ENCODE measurements at places on chromosomes 1 and 21.

DNA sequence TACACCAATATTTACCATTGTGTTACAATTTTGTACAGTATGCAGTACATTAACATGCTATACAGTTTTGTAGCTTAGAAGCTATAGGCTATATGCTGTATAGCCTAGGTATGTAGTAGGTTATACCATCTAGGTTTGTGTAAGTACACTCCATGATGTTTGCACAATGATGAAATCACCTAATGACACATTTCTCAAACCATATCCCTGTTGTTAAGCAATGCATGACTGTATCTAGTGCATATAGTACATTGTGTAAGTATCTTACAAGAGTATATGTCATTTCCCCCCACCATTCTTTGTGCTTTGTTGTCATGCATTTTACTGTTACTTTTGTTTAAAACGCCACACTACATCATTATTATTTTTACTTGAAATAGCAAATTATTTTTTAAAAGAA is 65.7 kb upstream of the RNF11 start:
- DNase-seq: no peak

GRCh38 chr1:108505763-108506070 is 54.2 kb upstream of the EEIG2 start:
- DNase-seq: no peak

DNA sequence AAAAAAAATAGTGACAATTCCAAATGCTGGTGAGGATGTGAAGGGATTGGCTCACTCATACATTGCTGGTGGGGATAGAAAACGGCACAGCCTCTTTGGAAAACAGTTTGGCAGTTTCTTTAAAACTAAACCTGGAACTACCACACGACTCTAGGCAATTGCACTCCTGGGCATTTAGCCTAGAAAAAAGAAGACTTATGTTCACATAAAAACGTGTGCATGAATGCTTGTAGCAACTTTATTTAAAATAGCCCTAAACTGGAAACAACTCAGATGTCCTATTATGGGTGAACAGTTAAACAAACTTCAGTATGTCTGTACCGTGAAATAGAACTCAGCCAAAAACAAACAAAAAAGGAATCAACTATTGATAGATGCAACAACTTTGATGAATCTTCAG is 9.4 kb upstream of the TMEM9 start:
- no peak for DNase-seq

DNA sequence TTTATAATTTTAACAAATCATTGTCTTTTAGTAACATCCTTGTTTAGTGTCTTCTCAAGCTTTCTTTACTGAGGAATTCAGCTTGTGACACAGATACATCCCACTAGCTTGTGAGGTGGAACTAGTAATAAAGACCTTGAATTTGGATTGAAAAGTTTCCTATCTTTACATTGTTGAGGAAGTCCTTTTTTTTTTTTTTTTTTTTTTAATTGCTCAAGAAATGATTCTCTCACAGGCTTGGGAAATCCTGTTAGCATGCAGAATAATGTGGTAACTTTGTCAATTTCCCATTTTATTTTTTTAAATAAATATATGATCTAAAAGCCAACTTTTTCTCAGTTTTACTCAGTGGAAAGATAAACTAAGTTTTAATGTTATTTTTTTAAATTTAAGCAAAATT is 15.8 kb downstream of the DENND2D start:
- DNase-seq: no peak

GRCh38 chr21:15029077-15029476 is 35.7 kb downstream of the NRIP1 start:
- DNase-seq: no peak

- DNase-seq: no peak
These were observed 1.1 kb upstream of the RAP1GAP start for GRCh38 chr1:21670059-21670881.

Data from stimulated activated CD4-positive, alpha-beta T cell treated with anti-CD3 and anti-CD28 coated beads, Interleukin-4, amount 100 ng/mL, for 24 hours (primary cell).